Fibroblast of the aortic adventitia (primary cell): ENCODE measurements at places on chromosomes 6 and 20.

DNA sequence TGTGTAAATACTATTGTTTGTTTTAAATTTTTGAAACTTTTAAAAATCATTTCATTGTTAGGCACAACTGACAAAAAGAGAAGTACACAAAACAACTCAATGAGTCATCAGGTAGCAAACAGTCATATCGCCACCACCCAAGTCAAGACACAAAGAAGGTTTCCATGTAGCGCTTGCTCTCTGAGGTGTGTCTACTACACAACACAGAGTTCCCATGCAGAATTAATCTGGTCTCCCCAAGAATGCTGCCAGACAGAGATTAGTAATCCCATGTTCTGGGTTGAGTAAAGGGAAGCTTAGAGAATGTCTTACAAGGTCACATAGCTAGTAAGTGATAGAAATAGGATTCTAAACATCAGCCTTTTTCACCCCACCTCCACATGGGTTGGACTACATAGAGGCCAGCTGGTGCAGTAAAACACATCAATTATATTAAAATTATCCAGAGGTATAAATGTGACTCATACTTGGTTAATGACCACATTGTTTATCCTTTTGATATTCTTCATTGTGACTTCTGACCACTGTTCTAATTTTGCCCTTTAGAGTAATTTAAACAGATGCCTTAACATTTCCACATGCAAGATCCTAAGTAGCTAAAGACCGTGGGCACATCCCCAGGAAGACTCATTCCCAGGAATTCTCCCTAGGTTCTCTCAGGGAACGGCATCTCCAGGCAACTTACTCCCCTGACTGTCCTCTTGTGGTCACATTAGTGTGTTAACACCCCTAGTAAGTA is 413.5 kb downstream of the PRKN start:
- no peak for DNase-seq

- no peak for DNase-seq
These were observed 28.8 kb upstream of the VEGFA start for GRCh38 chr6:43740961-43741764.

- DNase-seq = no peak
These were observed 115.6 kb upstream of the CDYL start for GRCh38 chr6:4660377-4661321.

DNA sequence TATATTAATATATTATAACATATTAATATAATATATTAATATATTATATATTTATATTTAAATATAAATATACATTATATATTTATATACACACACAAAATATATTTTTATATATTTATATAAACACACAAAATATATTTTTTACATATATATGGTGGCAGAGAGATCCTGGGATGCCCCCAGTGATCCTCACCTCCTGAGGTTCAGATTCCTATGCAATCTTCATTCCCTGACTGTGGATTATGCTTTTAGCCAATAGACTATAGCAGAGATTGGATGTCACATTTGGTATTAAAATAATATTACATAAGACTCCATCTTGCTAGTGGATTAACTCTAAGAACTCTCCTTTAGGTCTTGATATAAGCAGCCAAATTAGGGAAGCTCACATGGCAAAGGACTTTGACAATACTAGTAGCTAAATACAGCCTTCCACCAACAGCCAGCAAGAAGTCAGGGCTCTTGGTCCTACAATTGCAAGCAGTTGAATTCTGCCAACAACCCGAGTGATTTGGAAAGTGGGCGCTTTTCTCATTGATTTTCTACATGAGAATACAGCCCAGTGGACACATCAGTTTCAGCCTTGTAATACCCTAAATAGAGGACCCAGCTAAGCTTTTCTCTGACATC is 681.0 kb downstream of the C6orf118 start:
- no peak for DNase-seq
